Thyroid gland (tissue), 4 donors: ENCODE measurements at places on chromosomes 6 and 20.
A peak's percentile ranks its signal among the peaks of the same experiment; 100 is the strongest.

- DNase-seq = no peak
Measured at GRCh38 chr6:27517238-27517637, 44.3 kb upstream of the ZNF184 start.

DNA sequence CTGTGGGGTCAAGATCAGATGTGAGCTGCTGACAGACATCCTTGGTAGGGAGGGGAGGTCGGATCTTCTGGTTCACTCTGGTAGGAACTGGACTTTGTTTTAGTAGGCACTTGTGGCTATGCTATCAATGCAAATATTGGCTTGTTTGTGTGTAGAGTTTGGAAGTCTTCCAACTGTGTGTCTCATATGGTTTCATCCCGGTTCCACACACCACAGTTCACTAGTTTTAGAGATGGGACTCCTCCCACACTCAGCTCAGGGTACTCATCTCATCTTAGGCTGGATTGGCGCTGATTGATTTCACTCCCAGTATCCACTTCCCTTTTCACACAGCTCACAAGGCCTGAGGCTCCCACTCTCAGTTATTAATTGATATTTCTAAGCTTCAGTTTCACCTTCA lies 161.3 kb downstream of the THBS2 start:
- no peak for DNase-seq

- DNase-seq = no peak
Measured at GRCh38 chr6:25935953-25936352, 5.5 kb upstream of the SLC17A2 start.

GRCh38 chr20:5168651-5169396 lies 42.0 kb downstream of the CDS2 start:
- DNase-seq = peak; percentile 17

DNA sequence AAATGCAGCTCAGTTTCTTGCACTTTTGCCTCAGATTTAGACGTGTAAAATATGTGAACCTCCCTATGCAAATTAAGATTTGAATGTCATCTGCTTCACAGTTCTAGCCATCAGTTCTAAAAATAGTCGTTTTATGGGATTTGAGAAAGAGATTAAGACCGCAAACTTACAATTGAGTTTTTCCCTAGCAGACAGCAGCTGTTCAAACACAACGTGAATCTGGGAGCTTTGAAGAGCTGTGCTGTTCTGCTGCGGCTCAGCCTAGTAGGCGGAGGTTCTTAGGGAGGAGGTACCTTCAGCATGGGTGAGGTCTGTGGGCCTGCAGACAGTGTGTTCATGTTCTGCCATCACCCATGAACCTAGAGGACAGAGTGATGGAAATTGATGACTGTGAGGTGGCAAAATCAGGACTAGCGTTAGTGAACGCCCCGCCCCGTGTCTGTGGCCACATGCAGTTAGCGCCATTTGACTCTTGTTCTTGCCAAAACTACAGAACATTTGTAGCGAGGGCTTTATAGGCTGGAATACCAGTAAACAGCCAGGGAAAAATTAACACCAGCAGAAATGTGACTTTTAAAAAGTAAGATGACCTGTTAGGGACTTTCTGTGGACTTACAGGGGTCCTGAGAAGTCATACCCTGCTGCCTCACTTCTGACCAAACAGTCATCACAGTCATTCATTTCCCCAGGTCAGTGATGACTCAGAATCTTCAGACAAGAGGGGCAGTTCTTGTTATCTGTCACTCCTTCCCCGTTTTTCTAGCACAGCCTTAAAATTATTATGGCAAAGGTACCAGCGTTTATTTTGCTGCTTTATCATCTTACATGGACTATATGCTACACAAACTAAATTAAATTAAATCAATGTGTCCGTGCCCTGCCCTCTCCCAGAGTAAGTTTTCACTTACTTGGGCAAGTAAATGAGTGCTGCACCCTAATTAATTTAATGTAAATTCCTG lies 84.3 kb upstream of the TMEM181 start:
- no peak for DNase-seq

DNA sequence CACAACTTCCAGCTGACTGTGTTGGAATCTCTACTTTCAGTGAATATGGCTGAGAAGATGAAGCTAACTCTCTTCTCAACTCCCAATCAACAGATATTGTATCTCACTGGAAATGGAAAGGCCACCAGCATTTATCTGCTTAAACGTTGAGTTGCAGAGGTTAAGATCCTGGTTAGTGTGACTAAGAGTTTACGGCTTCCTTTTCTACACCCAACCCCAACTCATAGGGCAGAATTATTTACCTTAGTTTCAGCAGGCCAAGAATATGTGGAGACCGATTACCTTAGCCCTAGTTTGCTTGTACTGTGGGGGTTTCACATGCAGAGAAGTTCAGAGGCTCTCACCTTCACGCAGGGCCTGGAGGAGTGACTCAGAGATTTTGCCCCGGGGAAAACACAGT lies 1026.6 kb downstream of the EYS start:
- DNase-seq = no peak

- no peak for DNase-seq
Measured at GRCh38 chr6:44627091-44627882, 239.8 kb downstream of the CDC5L start.

- no peak for DNase-seq
Measured at GRCh38 chr6:33114406-33114805, 38.6 kb downstream of the HLA-DPB1 start.

DNA sequence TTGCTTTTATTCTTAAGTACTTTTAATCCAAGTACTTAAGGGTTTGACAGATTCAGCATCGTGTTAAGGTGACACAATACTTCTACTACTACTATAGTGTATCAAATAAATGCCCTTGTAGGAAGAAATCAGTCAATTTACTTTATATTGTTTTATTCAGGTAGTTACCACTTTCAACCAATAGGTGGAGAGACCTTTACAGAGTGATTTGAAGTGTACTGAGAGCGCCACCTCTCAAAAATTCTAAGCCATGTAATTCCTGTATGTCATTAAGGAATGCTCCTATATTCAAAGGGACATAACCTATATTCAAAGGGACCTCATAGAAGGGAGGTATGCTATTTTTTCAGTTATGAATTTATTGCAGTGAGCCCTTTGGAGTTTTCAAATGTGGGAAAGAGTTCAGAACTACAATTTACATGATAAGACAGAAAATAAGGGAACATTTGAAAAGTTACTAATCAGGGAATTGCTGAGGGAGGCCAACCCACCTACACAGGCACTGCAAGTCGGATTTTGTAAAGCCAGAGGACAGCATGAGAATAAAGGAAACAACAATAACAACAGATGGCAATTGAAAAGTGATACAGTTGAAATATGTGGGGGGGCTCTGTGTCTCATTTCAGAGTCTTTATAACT lies 955.6 kb downstream of the TBC1D32 start:
- peak; percentile 3 for DNase-seq

DNA sequence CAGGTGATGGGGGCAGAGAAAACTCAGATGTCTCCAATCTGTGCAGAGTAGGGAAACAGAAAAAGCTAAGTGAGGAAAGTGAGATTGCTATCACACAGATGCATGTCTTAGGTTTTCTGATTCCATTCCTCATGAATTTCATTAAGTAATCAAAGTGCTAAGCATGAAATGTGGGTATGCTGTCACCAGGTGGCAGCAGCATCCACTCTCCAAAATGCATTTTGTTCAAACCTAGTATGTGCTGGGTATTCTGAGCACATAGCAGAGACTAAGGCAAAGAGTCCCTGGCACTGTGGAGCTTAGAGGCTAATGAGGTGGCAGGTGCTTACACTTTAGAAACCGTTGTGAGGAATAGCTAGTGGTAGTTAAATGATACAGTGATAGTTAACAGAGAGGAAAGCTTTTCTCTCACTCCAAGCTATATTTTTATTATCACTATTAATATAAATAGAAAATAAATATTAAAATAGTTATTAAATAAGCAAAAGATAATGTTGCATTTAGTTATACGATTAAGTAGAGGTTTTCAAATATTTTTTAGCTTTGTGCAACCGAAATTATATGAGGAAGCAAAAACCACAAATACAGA lies 179.5 kb downstream of the CDH26 start:
- no peak for DNase-seq

- DNase-seq = no peak
Measured at GRCh38 chr6:4348462-4349112, 213.2 kb upstream of the ECI2 start.

DNA sequence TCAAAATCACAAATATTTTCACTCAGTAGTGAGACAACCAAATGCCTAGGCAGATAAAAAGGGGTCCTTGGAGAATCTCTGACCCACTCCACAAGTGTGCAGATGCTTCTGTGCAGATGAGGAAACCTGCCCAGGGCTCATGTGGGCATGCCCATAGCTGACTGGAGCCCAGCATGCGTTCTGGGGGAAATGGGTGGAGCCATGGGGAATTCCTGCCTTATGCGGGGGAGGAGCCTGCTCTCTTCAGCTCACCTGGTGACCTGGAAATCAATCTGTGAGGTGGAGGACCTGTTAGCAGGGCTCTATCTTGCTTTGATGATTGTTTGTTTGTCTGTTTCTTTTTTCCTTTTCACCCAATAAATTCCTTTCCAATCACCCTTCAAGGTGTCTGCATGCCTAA lies 23.4 kb upstream of the PLN start:
- DNase-seq = no peak

- DNase-seq = no peak
Measured at GRCh38 chr20:35637276-35637675, 21.6 kb downstream of the SPAG4 start.

DNA sequence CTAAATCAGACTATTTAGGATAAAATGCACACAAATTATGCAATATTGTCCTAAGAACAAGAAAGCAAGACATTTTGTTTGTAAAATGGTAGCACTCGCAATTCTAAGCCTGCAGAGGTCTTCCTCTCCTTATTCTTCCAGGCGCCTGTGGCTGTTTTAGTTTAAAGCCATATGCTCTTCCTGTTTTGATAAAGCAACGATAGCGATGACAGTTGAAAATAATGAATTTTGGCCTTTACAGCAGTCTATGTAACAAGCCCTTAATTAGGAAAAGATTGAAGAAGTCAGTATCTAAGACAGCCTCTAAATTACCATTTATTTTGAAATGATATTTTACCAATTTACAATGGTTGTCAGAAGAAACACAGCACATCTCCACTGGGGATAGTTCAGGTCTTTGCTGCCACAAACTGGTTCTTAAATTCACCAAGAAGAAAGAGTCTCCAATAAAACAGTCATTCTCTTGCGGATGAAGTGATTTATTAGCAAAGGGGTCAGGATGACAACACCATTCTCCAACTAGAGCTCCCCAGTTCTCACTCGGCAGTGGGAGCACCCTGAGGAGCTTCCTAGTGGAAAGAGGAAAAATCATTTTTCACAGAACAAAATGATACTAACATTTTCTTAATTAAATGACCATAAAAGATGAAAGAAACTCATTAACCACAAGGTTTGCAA lies 21.4 kb downstream of the UBE3D start:
- DNase-seq = no peak

- DNase-seq = no peak
Measured at GRCh38 chr6:11229655-11230046, 2.8 kb downstream of the NEDD9 start.

GRCh38 chr6:22447249-22448196 lies 121.8 kb upstream of the HDGFL1 start:
- DNase-seq = no peak

- peak; percentile 23 for DNase-seq
Measured at GRCh38 chr20:32465092-32465900, 107.2 kb downstream of the ASXL1 start.

GRCh38 chr6:168166627-168167026 lies 87.6 kb upstream of the FRMD1 start:
- no peak for DNase-seq

DNA sequence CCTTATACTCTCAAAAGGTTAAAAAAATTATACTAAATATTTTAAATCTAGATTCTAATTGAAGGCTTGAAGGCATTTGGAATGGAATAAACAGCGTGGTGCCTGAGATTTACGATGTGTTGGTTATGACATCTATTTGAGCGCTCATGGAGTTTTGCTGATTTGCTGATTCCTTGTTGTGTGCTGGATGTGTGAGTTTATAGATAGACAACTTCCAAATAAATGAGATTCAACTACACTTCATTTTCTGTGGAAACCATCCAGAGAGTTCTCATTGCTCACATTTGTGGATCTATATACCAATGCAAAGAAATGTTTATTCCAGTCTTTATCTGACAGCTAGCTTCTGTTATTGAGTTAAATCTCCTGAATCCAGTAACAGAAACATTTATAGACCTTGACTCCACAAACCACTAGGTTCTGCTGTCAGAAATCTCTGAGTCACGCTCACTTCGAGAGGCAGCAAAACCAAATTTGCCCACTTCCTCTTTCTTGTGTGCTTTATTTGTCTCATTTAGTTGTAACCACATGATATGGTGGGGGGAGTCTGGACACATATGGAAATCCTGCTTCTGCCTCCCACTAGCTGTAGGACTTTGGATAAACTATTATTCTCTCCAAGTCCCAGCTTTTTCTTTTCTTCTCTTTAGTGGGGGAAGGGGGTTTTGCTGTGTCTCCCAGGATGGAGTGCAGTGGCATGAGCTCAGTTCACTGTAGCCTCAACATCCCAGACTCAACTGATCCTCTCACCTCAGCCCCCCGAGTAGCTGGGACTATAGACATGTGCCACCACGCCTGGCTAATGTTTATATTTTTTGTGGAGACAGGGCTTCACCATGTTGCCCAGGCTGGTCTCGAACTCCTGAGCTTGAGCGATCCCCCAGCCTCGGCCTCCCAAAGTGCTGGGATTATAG lies 54.5 kb downstream of the IPCEF1 start:
- no peak for DNase-seq

GRCh38 chr6:41602422-41602743 lies 35.9 kb upstream of the MDFI start:
- DNase-seq = no peak

GRCh38 chr20:54054516-54054915 lies 15.9 kb downstream of the BCAS1 start:
- no peak for DNase-seq

DNA sequence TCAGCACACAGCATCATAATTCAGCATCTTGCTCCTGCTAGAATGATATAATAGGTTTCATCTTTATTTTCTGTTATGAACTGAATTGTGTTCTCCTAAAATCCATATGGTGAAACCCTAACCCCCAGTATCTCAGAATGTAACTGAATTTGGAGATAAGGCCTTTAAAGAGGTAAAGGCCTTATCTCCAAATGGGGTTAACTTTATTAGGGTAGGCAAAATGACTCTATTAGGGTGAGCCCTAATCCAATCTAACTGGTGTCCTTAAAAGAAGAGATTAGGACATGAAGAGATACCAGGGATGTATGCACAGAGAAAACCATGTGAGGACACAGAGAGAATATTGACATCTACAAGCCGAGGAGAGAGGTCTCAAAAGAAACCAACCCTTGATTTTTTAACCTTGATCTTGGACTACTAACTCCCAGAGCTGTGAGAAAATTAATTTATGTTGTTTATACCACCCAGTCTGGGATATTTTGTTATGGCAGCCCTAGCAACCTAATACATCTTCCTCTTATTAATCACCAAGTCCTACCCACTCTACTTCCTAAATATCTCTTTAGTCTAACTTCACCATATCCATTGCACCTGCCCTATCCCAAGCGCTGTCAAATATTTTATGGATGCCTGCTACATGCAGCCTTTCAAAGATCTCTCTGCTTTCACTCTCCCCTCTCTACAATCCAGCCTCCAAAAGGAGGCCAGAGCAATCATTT lies 8.5 kb upstream of the MRS2 start:
- no peak for DNase-seq

GRCh38 chr6:142822383-142822782 lies 122.6 kb downstream of the HIVEP2 start:
- DNase-seq = no peak

- no peak for DNase-seq
Measured at GRCh38 chr6:135920689-135921088, 69.2 kb downstream of the PDE7B start.

- no peak for DNase-seq
Measured at GRCh38 chr20:19056909-19057308, 155.5 kb upstream of the SLC24A3 start.
